ENCODE measurements at places on chromosomes 1 and 21.

DNA sequence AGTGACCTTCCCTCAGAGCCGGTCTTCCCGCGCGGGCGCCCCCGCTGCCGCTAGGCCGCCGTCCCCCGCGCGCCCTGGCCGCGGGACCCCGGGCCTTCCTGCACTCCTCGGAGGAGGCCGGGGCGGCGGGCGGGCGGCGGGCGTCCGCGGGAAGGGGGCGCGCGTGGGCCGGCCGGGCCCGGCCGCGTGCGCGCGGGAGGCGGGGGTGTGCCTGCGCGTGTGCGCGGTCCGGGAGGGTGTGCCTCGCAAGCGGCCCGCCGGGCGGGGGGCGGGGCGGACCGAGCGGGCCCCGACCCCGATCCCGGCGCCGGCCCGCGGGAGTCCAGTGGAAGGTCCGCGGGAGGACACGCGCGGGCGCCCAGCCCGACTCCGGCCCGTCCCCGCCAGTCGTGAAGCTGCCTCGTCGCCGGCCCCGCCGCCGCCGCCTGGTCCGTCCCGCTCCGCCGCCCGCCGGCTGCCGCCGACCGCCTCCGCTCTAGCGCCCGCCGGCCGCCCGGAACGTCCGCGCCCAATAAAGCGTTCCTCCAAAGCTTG lies 438 bp downstream of the MRPS6 start:
- no peak for DNase-seq

GRCh38 chr1:211543025-211543424 lies 35.9 kb downstream of the SLC30A1 start:
- DNase-seq: no peak

- DNase-seq: no peak
Observed at GRCh38 chr1:59310549-59311250, 13.8 kb downstream of the FGGY start.

DNA sequence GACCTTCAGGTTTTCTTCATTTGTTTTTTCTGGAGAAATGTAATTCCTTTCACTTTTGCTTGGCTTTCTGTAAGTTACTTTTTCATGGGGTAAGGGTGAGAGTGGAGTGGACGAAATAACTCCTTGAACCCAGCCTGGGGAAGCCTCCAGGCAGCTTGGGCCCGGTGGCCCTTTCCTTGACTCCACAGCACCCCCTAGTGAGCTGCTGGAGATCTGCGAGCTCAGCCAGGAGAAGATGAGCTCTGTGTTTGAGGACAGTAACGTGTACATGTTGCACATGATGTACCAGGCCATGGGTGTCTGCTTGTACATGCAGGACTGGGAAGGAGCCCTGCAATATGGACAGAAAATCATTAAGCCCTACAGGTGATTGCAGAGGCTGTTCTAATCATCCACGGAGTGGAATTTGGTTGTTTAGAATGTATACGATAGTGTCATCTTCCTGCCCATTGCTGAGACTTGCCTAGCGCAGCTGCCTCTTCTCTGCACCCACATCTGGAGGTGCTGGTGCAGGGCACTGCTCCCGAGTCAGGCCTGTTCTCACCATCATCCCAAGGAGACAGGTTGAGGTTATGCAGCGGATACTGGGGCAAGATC lies 51.0 kb downstream of the SMYD2 start:
- no peak for DNase-seq

- no peak for DNase-seq
Observed at GRCh38 chr1:64895500-64895899, 70.8 kb downstream of the JAK1 start.

GRCh38 chr1:18200136-18200717 lies 92.6 kb downstream of the IGSF21 start:
- no peak for DNase-seq

DNA sequence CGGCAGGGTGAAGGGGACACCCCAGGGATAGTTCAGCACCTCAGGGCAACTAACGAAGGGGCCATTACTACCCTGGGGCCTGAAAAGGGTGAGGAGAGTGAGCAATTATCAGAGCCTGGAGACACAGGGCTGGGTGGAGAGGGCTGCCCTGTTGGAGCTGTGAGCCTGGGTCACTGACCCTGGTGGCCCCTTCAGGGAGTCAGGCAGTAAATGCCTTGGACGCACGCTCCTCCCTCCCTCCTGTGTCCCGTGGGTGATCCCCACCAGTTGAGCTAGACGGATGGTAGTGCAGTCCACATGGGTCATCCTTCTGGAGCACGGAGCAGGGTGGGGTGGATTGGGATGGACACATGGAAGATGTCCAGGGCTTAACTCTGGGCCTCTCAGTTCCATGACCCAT lies 305.3 kb downstream of the PTPRU start:
- DNase-seq: no peak

DNA sequence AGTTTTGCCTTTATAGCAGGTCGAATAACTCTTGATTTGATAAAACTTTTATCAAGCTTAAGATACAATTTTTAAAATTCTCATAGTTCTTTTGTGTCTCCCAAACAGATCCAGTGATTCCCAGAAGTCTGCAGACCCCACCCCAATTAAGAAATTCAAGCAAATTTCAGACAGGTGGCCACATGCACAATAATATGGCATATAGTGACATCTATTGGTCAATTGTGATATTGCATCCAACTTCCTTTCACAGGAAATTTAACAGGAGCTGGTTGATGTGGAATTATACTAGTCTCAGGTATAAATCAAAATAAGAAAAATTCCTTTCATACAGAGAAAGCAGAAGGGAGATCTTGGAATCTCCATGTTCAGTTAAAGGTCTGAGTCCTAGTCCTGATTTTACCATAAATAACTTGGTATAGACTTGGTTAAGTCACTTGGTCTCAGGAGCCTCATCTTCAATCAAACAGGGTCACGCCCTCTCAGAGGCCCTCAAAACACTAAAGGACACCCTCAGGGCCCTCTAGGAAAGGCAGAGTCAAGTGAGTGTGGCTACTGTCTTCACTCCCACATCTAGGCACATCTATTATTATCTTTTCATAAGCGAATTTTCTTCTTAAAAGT lies 24.1 kb downstream of the PIGM start:
- DNase-seq: no peak

DNA sequence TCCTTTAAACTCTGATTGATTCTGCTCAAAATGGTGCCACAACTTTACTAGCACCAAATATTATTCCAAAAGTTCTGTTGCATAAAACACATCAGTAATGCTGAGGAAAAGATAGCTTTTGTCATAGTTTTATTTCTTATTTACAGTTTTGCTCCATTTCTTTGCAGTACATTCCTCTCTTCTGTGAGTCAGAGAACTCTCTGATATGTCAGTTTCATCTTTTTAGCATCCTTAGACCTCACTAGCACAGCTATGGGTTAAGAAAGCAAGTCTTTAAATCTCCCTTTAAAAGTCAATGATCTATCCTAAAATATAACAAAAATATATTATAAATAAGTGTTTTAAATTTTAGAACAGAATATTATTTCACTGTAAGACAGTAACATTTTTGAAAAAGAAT lies 356.6 kb upstream of the SNX7 start:
- DNase-seq: no peak

DNA sequence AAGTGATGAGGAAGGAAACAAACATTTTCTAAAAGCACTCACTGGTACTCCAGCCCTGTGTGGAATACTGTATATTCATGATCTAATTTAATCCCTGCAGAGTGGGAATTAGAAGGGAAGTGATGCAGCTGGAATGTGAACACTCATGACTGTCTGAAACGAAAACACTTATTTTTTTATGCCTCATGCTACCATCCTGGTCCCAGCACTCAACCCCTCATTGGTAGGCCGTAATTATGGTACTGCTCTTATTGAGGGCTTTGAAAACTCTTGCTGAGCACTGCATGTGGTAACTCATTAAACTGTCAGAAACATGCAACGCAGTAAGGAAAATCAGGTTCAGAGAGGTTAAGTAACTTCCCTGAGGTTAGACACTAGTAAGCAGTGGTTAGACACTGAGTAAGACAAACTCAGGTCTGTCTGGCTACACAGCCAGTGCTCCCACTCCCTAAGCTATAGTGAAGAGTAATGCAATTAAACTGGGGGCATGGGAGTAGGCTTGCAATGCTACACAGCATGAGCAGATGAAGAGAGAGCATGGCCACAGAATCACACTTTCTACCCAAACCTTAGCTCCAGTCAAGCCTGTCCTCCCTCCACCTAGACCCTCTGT lies 17.3 kb upstream of the TNFSF4 start:
- no peak for DNase-seq

GRCh38 chr1:216722821-216723220 lies 408 bp downstream of the ESRRG start:
- DNase-seq: no peak

GRCh38 chr1:196774603-196775002 lies at the start of gene CFHR3:
Gene CFHR3, plus strand, starts transcription at chr1:196774840. Its CDS starts 47 bp downstream, at chr1:196774887.
- no peak for DNase-seq

- no peak for DNase-seq
Observed at GRCh38 chr1:169118227-169118626, 11.7 kb downstream of the ATP1B1 start.

DNA sequence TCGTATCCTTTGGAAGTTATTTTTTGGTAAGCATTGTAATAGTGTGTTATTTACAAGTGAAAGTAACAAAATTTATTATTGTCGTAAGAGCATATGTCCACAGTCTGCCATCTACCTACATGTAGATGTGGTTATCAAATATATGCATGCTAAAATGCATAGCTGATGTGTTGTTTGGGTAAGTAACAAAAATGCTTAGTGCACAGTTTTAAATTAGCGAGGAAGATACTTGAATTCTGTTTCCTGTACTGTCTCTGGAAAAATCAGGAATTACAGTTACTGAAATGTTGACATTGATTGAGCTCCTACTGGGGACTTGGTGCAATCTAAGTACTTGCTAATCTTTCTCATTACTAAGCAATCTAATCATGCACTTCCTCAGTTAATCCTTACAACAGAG lies 14.3 kb downstream of the WDR64 start:
- no peak for DNase-seq

GRCh38 chr1:11138952-11139351 lies 39.3 kb upstream of the EXOSC10 start:
- no peak for DNase-seq

GRCh38 chr1:94553323-94553730 lies 11.8 kb upstream of the F3 start:
- DNase-seq: no peak

GRCh38 chr1:87044424-87044823 lies 130.0 kb downstream of the HS2ST1 start:
- no peak for DNase-seq

- no peak for DNase-seq
Observed at GRCh38 chr1:204014336-204014735, 58.6 kb upstream of the SOX13 start.

DNA sequence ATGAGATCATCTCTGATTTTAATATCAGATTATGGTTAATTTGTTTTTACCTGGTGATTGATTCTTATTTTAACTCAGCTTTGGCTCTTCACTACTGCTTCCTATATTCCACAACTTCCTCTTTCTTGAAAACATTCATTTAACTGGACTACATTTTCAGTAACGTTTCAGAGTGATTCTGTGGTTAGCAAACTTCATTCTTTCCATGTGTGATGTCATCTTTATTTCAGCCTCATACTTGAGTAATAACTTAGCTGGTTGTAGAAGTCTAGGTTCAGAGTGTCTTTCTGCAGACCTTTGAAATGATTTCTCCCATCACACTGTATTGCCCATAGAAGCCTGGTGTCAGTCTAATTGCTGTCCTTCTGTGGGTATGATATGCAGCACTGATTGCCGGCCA lies 36.0 kb upstream of the SLC35F3 start:
- DNase-seq: no peak
